Activated CD4-positive, alpha-beta T cell treated with anti-CD3 and anti-CD28 coated beads for 24 hours (primary cell): ENCODE measurements at places on chromosomes 4 and X.

- DNase-seq: no peak
Observed at GRCh38 chrX:71217298-71217697, 5.7 kb upstream of the GJB1 start.

DNA sequence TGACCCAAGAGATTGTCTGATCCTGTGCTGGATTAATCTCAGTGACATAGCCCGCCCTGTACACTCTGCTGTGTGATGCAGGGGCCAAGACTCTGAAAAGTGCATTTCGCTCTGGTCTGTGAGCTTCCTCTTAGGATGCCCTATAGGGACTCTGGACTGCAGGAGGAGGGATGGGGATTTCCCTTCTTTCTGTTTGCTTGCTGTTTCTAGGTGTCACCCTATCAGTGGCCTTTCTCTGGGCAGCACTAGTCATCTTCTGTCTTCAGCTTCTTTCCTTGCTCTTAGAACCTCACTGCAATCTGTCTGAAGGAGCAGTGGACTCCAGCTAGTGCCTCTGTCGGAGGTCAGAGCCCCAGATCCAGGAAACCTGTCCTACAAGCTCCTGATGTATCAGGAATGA, 34.5 kb upstream of the SCRG1 start:
- no peak for DNase-seq

- no peak for DNase-seq
Observed at GRCh38 chr4:80393970-80394250, 58.4 kb downstream of the CFAP299 start.

- DNase-seq: no peak
Observed at GRCh38 chrX:82127228-82128123, 925.6 kb downstream of the SH3BGRL start.

GRCh38 chrX:44462850-44463249, 79.8 kb downstream of the FUNDC1 start:
- no peak for DNase-seq

DNA sequence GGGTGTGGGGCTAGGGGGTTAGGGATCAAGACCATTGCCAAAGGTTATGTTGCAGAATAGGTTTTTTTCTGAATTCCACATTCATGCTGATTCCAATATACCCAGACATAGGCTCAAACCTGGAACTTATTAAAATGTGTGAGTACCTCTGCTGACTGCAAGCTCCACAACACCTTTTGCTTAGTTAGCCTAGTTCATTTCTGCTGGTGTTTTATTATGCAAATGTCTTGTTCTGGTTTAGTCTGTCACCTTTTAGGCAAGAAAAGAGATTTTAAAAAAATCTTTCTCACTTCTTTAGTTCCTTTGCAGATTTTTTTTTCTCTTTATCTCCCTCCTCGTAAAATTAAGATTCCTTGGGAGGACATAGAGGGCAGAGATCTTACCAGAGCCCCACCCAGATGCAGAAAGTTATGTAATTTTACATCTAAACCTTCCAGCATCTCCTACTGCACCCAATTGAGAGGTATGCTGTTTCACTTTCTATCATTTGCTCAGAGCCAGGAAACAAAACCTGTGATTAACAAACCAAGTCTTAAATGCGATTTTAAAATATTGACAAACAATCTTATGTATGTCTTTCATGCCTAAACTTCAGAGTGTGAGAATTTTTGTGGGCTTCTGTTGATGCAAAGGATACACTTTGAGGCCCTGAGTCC, 190.7 kb upstream of the CLNK start:
- no peak for DNase-seq

GRCh38 chr4:68714400-68714799, 43.9 kb upstream of the UGT2B15 start:
- DNase-seq: no peak

DNA sequence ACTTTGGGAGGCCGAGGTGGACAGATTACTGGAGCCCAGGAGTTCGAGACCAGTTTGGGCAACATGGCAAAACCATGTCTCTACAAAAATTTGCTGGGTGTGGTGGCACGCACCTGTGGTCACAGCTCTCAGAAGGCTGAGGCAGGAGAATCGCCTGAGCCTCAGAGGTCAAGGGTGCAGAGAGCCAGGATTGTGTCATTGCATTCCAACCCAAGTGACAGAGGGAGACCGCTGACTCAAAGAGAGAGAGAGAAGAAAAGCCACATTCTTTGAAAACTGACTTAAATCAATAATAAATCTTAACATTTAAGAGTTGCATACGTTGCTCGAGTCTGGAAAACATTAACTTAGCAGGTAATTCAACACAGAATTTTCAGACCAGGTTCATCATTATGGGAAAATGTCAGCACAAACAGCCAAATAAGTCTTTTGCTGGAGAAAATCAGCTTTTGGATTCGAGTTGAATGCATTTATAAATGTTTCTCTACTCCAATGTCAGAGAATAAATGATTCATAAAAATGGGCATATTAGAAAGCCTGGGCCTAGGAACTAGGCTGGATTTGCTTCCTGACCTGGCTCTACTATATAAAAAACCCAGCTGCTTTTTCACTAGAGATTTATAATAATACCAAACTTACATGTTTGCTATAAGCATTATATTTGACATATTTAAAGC, 68.3 kb upstream of the RBPJ start:
- DNase-seq: no peak

DNA sequence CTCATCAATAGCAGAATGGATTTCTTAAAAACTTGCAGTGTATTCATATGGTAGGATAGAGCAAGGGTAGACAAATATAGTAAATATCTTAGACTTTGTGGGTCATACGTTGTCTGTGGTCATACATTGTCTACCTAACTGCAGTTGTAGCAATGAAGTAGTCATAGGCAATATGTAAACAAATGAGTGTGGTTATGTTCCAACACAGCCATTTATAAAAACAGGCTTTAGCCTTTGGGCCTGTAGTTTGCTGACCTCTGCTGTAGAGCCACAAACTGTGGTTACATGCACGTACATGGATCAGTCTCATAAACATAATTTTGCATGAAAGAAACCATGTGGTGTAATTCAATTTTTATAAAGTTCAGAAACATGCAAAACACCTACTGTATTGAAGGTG, 98.9 kb downstream of the LARP1B start:
- no peak for DNase-seq

DNA sequence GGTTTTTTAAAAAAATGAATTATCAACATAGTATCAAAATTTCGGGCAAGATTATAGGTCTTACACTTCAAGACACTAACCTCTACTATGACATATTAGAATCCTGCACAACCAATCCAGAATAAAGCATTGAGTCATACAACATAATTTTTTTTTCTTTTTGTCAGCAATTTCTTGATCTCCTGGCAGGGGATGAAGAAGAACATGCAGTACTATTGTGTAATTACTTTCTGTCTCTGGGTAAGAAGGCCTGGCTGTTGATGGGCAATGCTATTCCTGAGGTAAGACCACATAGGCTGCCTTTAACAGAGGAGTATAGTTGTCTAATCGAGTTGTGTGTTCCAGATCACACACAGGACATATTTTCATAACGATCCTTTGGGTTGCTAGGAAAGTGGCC, 67.5 kb downstream of the FBXL5 start:
- DNase-seq: no peak

- no peak for DNase-seq
Observed at GRCh38 chrX:112051576-112051975, 31.0 kb downstream of the TRPC5 start.

- DNase-seq: no peak
Observed at GRCh38 chrX:13662355-13662791, 9.4 kb downstream of the TCEANC start.

- DNase-seq: no peak
Observed at GRCh38 chrX:10089378-10089795, 67.4 kb upstream of the CLCN4 start.

GRCh38 chrX:25016938-25017598, 1.3 kb upstream of the ARX start:
- DNase-seq: no peak

GRCh38 chr4:39066371-39066770, 4.3 kb downstream of the KLHL5 start:
- no peak for DNase-seq

DNA sequence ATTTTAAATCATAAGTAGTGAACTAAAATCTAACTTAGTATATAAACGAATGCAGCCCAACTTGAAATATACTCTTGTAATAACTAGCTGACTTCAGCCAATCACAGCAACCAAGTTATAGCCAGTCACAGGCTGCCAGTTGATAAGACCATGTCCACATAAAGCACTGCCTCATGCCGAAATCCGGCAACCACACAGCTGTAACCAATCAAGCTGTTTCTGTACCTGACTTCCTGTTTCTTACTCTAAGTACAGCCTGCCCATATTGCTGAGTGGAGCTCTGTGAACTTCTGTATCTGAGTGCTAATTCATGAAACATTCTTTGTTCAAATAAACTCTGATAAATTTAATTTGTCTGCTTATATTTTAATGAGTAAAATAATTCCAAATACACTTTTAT, 805.3 kb upstream of the EPHA5 start:
- DNase-seq: no peak

- DNase-seq: no peak
Observed at GRCh38 chrX:40291553-40291952, 193.8 kb upstream of the BCOR start.
